Diencephalon (tissue), 1 donor: ENCODE measurements at places on chromosomes 11 and 22. TPM values are rescaled to one million over a fixed set of nuclear protein-coding genes. Genes with fewer than 3 reads are reported as not detected.

CHADL gene
- 3.7 TPM for total RNA-seq

SMC1B gene
- not detected for total RNA-seq

KLHL35 gene
- total RNA-seq = 23.8 TPM

TST gene
- 8.1 TPM for total RNA-seq

SPDYC gene
- total RNA-seq = not detected

UBQLNL gene
- 0.46 TPM for total RNA-seq
